T follicular helper cell (primary cell): ENCODE measurements at places on chromosomes 7 and 10.

DNA sequence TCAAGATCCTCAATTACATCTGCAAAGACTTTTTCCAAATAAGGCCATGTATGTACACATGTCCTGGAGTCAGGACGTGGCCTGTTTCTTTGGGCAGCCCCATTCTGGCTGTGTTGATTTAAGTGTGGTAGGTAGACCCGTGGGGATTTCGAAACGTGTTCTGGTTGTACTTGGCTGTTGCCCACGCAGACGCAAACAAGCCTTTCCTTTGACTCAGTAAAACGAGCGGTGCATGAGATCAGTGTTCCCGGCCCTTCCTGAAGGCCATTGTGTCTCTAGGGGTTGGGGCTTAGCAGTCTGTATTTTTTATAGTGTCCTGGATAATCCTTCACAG is 64.8 kb upstream of the DNAJB6 start:
- no peak for DNase-seq

DNA sequence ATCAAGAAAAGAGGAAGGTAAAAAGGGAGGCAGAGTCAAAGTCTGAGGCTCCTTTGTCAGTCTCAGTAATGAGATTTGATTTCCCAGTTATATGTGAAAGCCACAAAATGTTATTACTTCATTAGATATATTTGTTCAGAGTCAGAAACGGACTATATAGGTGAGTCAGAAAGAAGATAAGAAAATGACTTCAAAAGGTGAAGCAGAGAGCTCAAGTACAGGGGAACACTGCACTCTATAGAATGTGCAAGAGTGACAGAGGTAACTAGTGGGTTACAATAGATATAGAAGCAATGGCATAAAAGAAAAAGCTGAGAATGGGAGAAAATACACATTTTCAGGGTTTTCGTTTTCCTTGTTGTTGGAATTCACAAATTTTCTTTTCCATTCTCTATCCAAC is 43.3 kb downstream of the DGKB start:
- DNase-seq = no peak

GRCh38 chr7:2646680-2647571 is 15.1 kb downstream of the TTYH3 start:
- no peak for DNase-seq

- DNase-seq = no peak
Observed at GRCh38 chr7:50663396-50664102, 98.3 kb upstream of the DDC start.

DNA sequence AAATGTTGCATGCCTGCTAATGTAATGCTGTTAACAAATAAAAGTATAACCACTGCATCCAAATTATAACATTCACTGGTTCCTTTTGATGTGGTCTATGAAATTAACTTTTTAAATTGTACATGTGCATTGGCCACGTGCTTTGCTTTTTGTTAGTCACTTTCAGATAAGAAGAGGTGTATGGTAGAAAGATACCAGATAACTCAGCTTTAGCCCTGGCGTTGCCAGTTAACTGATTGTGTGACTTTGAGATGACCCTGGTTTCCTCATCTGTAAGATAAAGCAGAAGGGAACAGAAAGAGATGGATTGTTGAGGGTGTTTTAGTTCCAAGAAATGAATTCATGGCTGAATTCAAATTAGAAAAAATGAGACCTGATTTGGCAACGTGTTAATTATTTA is 1.9 kb upstream of the TRDMT1 start:
- DNase-seq = no peak

DNA sequence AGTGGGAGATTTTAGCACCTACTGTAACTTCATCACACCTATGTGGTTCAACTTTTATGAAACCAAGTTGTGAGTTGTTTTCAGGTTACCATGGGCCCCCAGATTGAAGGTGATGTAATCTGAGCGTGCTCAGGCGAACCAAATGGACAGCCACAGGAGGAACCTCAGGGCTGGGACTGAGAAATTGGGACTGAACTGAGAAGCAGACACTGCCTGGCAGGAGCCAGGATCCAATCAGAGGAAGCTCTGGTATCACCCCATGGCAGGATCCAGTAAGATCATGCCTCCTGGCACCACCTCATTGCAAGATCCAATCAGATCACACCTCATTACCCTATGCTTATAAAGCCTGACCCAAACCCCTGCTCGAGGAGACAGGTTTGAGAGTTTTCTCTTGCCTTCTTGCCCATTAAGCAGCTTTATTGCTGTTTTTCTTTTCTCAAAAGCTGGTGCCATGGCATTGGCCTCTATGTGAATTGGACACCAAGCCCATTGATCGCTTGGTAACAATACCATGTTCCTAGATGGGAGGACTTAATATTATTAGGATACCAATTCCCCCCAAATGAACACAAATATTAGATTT is 43.2 kb upstream of the GDF10 start:
- no peak for DNase-seq

DNA sequence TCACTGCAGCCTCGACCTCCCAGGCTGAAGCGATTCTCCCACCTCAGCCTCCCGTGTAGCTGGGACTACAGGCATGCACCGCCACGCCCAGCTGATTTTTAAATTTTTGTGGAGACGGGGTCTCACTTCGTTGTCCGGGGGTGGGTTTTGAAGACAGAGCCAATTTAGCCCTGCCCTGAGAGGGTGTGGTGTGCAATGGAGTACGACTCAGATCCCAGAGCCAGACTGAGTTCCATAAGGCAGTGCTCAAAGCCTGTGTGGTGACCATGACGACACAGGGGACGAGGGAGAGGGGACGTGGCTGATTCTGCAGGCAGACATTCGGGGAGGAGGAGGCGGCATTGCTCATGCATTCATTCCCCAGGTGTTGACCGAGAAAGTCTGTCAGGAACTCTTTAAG is 72.1 kb downstream of the ZMIZ1 start:
- no peak for DNase-seq

DNA sequence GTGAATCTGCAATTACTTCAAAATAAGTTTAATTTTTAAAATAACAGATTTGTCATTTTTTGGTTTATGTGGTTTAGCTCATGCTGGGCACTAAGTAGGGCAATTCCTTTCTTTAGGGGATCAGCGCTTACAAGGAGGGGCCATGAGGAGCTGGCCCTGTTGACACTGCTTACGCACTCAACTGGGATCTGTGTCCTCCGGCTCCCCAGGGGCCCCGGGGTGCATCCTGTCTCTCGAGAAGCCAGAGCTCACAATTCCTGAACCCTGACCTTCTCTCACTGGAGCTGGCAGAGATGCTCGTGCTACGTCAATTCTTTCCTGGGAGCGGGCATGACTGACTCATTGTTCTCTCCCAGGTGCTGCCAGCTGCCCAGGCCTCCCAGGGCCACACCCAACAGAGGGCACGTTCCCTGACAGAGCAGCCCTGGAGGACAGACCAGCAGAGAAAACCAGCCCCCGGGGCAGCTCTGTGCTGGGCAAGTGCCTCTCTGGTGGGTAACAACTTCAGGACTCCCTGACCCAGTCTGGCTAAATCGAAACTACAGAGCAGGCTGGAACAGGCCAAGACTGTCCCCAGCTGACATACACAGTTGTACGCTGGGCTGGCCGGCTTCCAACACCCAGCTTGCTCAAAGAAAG is 36.8 kb downstream of the CTBP2 start:
- no peak for DNase-seq

DNA sequence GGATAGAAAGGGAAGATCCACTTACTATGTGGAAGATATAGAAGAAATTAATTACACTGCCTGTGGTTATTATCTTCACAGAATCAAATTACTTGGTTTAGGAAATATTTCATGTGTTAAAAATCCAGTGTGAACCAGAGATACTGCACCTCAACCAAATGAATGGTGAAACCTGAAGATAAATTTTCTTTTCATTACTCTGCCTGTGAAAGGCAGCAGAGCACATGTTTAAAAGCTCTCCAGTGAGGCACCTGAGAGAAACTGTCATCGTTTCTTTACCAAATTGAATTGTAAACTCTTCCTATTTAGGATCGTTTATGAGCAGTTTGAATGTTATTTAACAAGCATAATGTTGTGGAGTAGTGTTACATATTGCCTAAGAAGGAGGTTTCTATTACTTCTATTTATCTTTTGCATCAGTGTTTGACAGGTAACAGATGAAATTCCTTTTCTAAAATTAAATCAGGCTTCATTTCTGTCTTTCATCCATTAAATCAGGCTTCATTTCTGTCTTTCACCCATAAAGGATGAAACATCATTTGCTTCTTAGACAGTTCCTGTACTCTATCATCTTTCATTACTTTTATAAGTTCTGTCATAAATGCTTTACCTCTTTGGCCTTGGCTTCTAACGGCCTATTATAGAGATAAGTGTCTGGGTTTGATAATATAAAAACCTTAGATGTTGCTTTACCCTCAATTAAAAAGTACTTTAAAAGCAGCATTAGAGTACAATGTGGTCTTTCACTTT is 266.6 kb downstream of the NXPH1 start:
- DNase-seq = no peak

GRCh38 chr10:77051837-77052236 is 585.8 kb downstream of the KCNMA1 start:
- no peak for DNase-seq

DNA sequence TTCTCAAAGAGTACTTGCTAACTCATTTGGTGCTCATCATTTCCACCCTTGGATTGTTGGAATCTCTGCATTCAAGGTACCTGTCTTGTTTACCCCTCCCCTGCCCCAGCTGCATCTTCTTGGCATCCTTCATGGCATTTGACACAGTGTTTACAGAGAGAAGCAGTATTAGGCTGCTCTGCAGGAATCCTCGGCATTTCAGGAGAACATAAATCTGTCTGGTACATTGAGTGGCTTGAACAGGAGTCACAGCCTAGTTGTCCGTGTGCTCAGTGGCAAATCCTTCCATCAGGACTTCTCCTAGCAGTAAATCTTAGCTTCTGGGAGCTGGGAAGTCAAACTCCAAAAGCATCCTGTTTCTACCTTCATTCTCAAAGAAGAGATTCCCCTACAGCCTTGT is 136.8 kb upstream of the YAE1 start:
- DNase-seq = no peak

GRCh38 chr10:132455986-132456847 is 59.2 kb downstream of the PWWP2B start:
- no peak for DNase-seq

- no peak for DNase-seq
Observed at GRCh38 chr10:122709971-122710370, 10.3 kb upstream of the C10orf120 start.

DNA sequence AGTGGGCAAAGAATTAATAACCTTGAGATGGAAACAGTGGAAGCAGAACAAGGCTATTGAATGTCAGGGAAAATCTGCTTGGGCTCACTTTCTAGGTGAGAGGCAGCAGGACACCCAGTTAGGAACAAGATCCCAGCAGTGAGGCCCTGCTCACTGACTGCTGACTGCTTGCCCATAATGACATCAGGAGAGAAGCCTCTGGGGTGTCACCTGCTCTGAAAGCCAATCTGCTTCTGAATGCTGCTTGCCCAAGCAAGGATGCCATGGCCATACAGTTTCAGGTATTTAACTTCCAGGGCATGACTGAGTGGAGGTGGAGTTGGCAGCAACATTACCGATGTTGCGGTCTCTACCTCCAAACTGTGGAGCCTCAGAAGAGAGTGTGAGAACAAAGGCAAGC is 11.7 kb upstream of the WAPL start:
- DNase-seq = no peak

- DNase-seq = no peak
Observed at GRCh38 chr10:37467246-37467645, 341.8 kb downstream of the ANKRD30A start.

DNA sequence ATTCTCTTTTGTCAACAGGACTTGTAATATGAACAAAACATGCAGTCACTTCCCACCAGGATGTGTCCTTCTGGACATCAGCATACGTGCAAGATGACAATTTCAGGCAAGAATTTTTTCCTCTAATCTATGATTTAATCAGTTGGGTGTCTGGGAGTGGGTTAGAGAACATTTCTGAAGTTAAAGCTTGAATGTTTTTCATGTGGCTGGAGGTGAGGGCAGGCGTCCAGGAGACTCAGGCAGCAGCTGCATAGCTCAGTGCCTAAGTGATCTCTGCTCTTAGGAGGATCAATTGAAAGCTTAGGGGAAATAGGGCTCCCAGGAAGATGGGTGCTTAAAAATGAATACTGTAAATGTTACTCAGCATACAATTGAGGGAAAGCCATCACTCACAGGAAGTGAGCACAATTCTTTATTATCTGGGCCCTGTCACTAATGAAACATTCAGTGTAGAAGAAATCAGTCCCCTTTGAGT is 457.6 kb upstream of the KLF6 start:
- DNase-seq = no peak

DNA sequence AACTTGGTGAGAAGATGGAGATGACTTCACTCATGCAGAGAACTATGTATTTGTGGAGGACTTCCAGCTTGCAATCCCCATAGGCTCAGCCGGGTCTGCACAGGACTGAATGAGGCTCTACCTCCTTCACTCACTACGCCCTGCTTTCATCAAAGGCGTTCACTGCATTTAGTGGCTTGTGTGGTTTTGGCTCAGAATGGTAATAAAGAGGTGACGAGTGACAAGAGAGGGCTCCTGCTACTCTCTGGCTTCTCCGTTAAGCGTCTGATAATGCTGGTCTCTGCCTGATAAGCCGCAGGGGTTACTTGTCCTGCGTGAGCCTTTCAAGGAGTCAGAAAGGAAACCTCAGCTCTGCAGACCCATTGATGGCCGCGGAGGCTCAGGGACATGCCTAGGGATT is 343.4 kb downstream of the PRPF18 start:
- peak; percentile 33 for DNase-seq

- DNase-seq = peak; percentile 69
Observed at GRCh38 chr7:107150375-107151073, 18.3 kb upstream of the HBP1 start.

- DNase-seq = no peak
Observed at GRCh38 chr7:144738708-144739314, 97.0 kb downstream of the TPK1 start.

- no peak for DNase-seq
Observed at GRCh38 chr10:102268375-102268888, 23.1 kb downstream of the GBF1 start.

DNA sequence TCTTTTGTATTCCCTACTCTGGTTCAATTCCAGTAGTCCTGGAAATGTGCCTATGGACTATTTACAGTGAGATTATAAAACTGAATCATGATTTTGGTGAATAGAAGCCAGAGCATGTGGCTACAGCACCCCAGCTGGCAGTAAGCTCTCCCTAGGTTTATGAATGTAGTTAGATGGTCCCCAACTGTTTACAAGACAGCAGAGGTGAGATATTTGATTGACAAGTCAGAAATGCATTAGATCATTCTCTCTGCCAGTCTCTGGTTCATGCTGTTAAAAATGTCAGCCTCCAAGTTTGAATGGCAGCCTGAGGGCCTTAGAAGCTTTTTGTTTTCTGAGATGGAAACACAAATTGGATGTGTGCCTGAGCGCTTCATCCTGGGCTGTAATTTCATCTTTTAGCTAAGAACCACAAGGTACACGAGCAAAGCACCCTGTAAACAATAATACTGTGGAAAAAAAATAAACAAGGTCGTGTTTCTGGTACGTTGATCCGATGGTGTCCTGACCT is 85.0 kb downstream of the BTRC start:
- no peak for DNase-seq

- DNase-seq = no peak
Observed at GRCh38 chr7:80330434-80330833, 181.4 kb downstream of the GNAT3 start.

- no peak for DNase-seq
Observed at GRCh38 chr7:77800158-77800557, 1.6 kb downstream of the PHTF2 start.

- DNase-seq = no peak
Observed at GRCh38 chr10:50375051-50375452, 123.7 kb upstream of the ASAH2 start.
